ENCODE measurements at places on chromosomes 1 and 21.

DNA sequence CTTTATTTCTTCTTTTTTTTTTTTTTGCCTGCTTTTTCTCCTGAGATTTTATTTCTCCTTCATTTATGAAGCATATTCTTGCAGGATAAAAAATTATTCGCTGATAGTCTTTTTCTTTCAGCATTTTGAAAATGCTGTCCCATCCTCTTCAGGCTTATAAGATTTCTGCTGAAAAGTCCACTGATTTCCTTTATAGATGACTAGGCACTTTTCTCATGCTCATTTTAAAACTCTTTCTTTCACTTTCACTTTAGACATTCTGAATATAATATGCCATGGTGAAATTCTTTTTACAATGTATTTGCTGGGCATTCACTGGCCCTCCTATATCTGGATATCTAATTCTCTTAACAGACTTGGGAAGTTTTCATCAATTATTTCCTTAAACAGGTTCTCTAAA lies 25.5 kb upstream of the GTF2B start:
- no peak overlapping the region for H3K27ac ChIP-seq
- no peak for DNase-seq
- peaks cover 3% of the 10 kb centered on the region for H3K36me3 ChIP-seq
- H3K4me1 ChIP-seq, result no peaks in the 10 kb centered on the region
- no peak overlapping the region for H3K4me3 ChIP-seq
- H3K27me3 ChIP-seq, result no peaks in the 10 kb centered on the region

DNA sequence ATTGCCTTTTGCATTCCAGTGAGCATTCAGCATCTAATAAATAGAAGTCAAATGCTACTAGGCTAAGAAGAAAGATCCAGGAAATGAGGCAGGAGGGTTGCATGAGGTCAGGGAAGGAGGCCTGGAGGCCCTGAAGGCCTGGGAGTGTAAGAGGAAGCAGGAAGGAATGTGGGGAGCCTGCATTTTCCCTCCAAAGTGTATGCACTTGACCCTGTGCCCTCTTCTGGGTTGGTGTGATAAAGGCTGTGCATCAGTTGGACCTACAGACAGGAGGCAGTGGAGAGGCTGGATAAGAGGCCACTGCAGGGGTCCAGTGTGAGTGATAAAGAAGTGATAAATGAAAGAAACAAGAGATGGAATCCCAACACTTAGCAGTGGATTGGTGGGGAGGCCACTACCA lies 20.4 kb downstream of the KIAA1614 start:
- H3K27me3 ChIP-seq, result no peaks in the 10 kb centered on the region
- H3K27ac ChIP-seq, result no peak overlapping the region
- no peaks in the 10 kb centered on the region for H3K36me3 ChIP-seq
- H3K4me3 ChIP-seq, result no peak overlapping the region
- no peak for DNase-seq
- H3K4me1 ChIP-seq, result peaks cover 18% of the 10 kb centered on the region

DNA sequence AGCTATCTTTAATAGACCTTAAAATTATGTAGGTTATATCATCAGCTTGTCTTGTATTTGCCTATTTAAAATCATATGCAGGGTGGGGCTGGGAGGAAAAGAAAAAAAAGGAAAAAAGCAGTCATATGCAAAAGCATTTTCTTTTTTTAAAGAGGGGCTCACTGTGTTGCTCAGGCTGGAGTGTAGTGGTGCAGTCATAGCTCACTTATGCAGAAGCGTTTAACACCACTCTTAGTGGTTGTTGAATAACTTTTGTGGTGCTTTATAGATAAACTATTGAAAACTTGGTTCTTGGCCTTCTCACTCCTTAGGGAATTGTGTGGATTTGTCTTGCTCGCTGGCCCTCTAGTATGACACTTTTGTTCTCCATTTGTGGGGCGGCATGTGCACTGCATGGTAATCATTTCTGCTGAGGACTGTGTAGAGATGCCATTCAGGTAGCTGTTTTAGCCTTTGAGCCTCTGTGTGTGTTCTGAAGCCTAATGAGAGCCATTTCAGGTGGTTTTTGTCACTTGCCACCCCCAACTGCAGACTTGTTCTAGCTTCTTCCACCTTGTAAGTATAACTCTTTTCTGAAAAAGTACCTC lies 77.8 kb downstream of the KIF1B start:
- no peak for DNase-seq
- H3K27me3 ChIP-seq, result no peaks in the 10 kb centered on the region
- H3K4me1 ChIP-seq, result no peaks in the 10 kb centered on the region
- H3K36me3 ChIP-seq, result no peaks in the 10 kb centered on the region
- no peak overlapping the region for H3K27ac ChIP-seq
- H3K4me3 ChIP-seq, result no peak overlapping the region

DNA sequence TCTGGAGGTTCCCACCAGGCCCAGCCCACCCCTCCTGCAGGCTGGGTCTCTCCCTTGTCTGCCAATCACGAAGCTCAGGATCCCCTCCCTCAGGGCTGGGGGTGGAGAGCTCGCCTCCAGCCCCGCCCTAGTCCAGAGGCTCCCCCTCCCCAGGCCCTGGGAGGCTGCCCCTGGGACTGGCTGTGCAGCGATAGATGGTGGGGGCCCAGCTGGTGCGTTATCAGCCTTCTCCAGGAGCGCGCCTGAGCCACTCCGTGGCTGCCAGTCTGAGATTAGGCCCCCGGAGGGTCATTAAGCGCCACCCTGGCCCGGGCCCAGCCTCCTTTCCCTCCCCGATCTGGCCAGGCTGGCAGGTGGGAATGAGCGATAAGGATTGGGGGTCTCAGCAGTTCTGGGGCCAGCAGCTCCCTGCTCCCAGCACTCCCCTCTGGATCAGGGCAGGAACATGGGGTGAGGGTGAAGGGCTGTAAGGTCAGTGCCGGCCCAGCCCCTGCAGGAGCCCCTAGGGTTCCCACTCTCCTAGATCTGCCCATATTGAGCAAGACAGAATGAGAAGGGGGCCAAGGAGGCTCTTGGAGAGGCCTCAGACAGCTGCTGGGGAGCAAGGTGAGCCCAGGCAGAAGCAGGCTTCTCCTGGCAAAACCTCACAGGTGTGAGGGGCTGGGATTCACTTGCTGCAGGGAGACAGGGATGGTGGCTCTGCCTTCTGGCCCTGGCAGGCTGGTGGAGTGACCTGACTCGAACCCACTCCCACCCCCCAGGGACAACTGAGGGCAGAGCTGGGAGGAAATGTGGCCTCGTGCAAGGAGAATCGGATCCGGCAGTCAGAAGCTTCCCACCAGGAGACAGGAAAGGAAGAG lies 8.5 kb downstream of the PDZK1IP1 start:
- no peaks in the 10 kb centered on the region for H3K36me3 ChIP-seq
- peaks cover 6% of the 10 kb centered on the region for H3K4me1 ChIP-seq
- H3K4me3 ChIP-seq, result no peak overlapping the region
- no peaks in the 10 kb centered on the region for H3K27me3 ChIP-seq
- DNase-seq, result no peak

DNA sequence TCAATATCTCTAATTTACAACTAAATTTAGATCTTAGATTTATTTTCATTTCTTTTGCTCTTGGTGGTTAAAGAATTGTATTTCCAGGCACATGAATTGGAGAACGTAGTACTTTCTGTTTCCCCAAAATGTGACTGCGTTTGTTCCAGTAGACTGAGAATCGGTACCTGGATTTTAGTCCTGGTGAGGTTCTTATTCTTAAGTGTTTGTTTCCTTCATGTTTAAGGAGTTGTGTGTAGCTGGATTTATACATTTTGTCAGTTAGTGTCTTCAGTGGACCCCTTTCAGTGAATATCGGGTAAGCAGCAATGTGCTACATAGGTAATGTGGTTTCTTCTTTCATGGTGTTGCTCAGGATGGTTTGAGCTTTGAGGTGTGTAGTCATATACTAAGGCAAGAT lies 6.8 kb downstream of the MIER1 start:
- no peaks in the 10 kb centered on the region for H3K36me3 ChIP-seq
- H3K27ac ChIP-seq, result peak overlapping the region; percentile 95
- H3K4me1 ChIP-seq, result peaks cover 38% of the 10 kb centered on the region
- no peaks in the 10 kb centered on the region for H3K27me3 ChIP-seq

DNA sequence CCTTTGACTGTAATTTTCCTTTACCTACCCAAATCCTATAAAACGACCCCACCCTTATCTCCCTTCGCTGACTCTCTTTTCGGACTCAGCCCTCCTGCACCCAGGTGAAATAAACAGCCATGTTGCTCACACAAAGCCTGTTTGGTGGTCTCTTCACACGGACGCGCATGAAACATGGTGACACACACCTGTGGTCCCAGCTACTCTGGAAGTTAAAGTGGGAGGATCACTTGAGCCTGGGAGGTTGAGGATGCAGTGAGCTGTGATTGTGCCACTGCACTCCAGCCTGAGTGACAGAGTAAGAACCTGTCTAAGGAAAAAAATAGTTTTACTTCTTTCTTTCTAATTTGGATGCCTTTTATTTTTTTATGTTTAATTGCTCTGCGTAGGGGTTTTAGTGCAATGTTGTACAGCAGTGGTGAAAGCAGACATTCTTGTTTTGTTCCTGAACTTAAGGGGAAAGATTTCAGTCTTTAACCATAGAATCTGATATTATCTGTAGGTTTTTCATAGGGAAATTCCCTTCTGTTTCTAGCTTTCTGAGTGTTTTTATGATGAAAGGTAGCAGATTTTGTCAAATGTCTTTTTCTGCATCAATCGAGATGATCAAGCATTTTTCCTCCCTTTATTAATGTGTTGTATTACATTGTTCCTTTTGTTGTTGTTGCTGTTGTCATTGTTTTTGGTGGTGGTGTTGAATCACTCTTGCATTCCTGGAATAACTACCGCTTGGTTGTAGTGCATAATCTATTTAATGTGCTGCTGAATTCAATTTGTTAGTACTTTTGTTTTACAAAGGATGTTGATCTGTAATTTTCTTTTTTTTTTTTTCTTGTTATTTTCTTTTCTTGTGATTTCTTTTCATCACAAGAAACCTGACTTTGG lies 497.4 kb downstream of the DISC1 start:
- no peaks in the 10 kb centered on the region for H3K4me1 ChIP-seq
- H3K27ac ChIP-seq, result no peak overlapping the region
- DNase-seq, result no peak
- no peaks in the 10 kb centered on the region for H3K36me3 ChIP-seq

GRCh38 chr1:230415405-230416132 lies 10.6 kb downstream of the PGBD5 start:
- no peaks in the 10 kb centered on the region for H3K4me1 ChIP-seq
- H3K27me3 ChIP-seq, result no peaks in the 10 kb centered on the region
- H3K4me3 ChIP-seq, result no peak overlapping the region
- no peaks in the 10 kb centered on the region for H3K36me3 ChIP-seq

Measured in B cell (primary cell).